Fibroblast of gingiva (primary cell): ENCODE measurements at places on chromosomes 11 and 22.

- no peak for DNase-seq
These were observed 37.3 kb upstream of the CXCR5 start for GRCh38 chr11:118846181-118846935.

- DNase-seq: no peak
These were observed 75.7 kb downstream of the RELT start for GRCh38 chr11:73451896-73452295.

GRCh38 chr11:94032066-94032465 is 10.9 kb downstream of the HEPHL1 start:
- no peak for DNase-seq

- no peak for DNase-seq
These were observed 131.7 kb downstream of the CTTN start for GRCh38 chr11:70530010-70530409.

DNA sequence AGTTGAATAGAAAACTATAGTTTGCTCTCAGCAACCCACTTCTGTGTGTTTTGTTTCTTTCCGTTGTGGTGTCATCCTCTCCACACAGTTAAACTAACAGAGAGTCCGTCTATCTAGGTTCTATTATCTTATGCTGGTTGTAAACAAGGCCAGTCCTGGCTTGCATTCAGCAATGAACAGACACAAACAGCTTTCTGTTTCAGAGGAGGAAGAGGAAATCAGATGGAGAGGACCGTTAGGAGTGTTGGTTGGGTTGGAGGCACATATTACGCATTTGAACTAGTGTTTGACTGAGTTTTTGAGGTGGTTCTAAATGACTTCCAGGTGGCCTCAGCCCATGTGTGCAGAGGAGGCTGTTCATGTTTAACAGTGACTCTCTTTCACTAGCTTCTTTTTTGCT is 129.5 kb upstream of the SORL1-AS1 start:
- no peak for DNase-seq

GRCh38 chr11:100546714-100547113 is 140.4 kb upstream of the ARHGAP42 start:
- DNase-seq: no peak

DNA sequence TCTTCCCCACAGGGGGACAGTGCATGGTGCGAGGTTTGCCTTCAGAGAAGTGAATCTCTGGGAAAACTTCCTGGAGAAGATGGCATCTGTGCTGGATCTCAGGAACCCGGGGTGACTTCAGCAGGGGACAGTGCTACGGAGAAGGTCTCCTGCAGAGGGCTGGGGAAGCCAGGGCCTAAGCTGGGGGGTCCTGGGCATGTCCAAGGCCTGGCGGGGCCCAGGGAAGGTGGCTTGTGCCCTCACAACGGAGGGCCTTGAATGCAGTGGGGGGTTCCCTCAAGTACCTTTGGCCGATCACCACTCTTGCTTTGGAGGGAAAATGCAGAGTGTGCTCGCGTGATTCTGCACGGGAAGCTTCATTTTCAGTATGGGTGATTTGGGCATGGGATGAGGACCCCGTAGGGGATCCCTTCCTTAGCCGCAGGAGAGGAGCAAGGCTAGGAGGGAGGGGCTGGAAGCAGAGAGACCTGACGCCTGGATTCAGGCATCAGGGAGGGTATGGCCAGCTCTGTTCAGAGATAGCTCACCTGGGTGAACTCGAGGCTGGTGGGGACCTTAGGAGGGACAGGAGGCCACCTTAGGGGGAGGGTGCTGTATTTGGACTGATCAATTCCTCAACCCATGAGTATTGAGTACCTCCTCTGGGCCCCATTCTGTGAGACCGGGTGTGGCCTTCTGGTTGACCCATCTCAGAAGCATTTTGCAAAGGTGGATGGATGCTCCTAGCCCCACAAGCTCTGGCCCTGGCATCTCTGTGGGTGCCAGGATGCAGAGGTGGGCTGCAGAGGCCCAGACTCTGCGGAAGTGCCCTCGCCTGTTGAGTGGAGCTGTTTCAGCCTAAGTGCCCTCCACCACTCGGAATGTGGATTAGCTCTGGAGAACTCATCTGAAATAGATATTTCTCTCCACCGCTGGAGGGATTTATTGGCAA is 529.4 kb downstream of the TBC1D22A start:
- DNase-seq: no peak

DNA sequence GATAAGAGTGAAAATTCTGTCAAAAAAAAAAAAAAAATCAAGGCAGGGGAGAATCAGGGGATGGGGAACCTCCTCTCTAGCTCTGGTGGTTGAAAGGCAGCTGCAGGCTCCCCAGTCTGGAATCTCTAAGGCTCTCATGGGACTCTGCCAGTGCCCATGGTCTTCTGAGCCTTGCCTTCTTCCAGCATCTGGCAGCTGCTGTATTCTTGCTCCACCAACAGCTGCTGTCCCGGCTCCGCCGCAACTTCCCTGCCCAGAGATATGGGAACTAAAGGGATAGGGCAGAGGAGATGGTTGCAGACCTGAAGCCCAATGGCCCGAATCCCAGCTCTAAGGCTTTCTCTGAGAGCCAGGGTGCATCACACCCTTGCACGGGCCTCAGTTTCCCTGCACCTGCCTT is 49.5 kb upstream of the PHF21B start:
- no peak for DNase-seq

DNA sequence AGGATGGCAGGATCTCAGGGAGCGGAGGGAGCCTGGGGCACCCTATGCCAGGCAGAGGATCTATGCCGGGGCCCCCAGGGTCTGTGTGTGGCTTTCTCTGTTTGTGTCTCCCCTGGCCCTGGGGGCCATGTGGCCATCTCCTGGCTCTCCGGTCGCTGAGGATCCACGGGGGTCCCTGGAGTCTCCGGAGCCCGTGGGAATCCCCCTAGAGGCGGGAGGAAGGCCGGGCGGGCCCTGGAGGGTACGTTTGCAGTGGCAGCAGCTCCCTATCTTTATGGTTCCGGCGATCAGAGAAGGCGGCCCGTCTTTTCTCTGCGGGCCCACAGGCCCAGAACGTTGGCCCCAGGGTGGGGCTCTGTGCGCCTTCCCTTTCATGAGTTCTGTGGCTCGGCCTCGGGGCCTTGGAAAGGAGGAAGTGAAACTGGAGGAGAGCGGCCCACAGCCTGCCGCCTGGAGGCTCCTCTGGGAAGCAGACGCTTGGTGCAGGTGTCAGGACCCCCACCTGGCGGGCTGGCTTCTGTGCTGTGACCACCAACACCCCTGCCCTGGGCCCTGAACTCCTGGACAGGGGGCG is 82.1 kb downstream of the KCNQ1 start:
- DNase-seq: no peak
